ENCODE measurements at places on chromosomes 7 and 10.

DNA sequence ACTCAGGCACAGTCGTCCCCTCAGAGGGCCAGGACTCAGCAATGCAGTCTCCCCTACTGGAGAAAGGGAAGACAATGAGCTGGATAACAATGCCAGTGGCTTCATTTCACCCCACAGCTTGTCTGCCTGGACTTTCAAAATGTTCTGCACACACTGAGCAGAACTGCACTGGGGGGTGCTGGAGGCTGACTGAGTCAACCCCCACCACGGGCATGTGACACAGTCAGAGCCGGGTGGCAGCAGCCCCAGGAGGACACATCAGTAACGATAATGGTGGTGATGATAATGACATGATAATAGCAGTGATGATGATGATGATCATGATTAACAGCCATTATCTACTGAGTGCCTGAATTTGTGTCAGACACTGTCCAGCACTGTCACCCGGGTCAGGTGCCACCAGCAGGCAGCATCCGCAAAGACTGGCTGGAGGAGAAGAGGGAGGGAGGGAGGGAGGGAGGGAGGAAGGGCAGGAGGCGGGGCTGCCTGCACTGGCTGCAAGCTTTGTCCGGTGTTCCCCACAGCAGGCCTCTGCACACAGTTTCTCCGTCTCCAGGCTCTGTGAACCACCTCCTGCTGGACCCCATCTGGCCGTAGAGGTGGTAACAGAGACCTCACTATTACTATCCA is 67.4 kb downstream of the PLXNA4 start:
- no peak for DNase-seq

GRCh38 chr7:49775065-49775948 is 1.9 kb downstream of the VWC2 start:
- peak; percentile 73 for DNase-seq

DNA sequence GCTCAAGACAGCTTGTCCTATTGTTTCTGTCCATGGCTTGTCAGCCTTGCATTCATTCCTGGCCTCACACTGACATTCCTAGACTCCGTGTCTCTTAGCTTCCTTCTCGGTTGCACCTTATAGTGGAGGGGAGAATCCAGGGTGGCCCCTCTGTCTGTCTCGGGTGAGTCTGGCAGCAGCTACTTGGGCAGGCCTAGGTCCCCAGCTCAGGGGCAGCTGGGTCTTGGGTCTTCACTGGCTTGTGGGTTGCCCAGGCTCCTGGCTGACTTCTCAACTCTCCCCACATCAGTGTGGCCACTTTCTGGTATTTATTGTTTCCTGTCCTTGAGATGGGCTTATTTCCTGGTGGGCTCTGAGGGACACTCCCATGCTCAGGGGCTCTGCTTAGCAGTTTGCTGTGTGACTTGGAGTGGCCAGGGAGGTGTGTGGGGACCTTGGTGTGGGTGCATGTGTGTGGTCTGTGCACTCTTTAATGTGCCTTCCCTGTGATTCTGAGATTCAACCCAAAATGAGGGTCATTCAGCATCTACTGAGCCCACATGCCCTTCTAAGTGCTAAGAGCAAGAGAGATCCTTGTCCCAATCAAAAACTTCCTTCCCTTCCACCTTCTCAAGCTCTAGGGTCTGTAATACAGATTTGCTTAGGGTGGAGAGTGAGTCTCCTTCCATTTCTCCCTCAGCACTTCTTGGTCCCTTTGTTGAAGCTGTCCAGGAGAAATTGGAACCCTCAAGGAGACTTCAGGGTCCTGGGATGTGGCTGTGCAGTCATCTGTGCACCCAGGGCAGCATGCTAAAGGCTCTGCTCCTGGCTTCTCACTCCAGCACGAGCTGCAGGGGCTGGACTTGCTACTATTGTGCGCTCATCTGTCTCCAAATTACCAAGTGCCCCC is 20.1 kb downstream of the UPP1 start:
- DNase-seq: peak; percentile 57

DNA sequence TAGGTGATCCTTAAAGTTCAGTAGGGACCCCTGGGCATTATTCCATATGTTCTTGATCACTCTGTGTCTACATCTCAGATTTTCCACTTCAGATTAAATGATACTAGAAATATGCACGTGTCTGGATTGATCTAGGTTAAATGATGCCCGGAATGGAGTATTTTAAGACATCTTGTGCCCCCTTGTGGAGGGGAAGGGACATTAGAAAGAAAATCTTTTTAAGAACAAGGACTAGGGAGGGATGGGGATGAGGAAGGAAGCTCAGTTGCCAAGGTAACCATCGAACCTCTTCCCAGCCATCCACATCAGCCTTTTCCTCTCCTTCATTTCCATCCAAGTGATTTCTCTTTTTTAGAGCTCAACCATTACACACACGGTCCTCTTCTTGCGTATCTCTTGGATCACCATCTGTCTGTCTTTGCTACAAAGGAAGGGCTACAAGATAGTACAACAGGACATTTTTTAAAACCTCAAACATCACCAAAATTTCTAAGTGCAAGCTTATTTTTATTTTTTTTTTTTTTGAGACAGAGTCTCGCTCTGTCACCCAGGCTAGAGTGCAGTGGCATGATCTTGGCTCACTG is 40.5 kb downstream of the PRSS2 start:
- DNase-seq: no peak

- no peak for DNase-seq
These were observed 103.9 kb downstream of the IDE start for GRCh38 chr10:92470026-92470425.

GRCh38 chr7:47507522-47507921 is 74.4 kb downstream of the TNS3 start:
- peak; percentile 74 for DNase-seq

DNA sequence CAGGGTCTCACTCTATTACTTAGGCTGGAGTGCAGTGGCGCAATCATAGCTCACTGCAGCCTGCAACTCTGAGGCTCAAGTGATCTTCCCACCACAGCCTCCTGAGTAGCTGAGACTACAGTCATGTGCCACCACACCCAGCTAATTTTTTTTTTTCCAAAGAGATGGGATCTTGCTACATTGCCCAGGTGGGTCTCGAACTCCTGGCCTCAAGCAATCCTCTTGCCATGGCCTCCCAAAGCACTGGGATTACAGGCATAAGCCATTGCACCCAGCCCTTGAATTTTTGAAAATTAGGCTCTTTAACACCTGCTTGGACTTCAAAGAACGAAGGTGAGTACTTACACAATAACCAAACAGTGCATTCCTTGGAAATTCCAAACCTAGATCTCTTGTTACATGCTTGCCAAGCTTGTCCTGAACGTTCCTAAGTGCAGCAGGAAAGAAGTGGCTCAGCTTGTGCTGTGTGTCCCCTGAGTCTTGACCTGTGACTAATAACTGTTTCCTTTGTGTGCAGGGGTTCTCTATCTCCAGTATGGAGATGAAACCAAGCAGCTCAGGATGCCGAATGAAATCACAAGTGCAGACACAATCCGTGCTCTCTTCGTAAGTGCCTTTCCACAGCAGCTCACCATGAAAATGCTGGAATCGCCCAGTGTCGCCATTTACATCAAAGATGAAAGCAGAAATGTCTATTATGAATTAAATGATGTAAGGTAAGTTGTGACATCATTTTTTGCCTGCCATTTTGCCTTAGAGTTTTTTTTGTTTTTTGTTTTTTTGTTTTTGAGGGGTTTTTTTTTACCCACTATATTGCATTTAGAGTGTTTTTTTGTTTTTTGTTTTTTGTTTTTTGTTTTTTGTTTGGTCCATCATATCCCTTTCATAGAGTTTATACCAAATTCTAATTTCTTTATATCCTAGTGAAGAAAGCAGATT is 223.8 kb downstream of the KIAA1217 start:
- peak; percentile 6 for DNase-seq

- DNase-seq: no peak
These were observed 32.6 kb upstream of the MXI1 start for GRCh38 chr10:110174816-110175215.

DNA sequence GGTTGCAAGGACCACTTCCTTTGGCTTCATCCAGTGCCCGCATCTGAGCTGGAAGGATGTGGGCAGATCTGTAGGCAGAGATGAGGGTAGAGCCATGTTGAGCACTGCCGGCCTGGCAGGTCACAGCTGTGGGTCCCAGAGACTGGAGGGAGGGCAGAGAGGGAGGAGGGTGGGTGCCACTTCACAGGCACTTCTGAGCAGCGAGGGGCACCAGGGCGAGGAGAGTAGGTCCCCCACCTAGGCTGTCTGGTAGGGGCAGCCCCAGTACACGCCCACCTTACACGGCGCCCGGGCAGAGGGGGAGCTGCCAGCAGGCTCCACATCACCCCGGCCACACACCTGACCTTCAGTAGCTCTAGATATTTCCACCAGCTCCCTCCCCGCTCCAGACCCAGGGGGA is 473.0 kb upstream of the FOXK1 start:
- peak; percentile 67 for DNase-seq

GRCh38 chr10:43906490-43906889 is 257.8 kb upstream of the ZNF32 start:
- DNase-seq: no peak

DNA sequence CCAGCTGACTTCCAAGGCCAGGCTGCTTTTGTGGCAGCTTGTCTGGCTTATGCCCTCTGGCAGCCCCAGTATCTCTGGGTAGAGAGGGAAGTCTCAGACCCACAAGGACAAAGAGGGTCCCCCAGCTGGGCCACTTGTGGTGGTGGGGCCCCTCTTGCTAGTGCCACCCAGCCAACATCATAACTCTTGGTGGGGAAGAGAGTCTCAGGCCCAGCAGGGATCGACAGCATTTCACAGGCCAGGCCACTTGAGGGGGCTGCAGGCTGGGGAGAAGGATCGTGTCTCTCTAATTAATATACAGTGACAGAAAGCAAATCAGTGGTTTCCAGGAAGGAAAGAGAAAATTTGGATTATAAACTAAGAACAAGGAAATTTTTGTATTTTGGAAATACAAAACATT is 76.0 kb downstream of the TYW1B start:
- peak; percentile 71 for DNase-seq

- no peak for DNase-seq
These were observed 21.7 kb upstream of the PCGF5 start for GRCh38 chr10:91198781-91199180.

DNA sequence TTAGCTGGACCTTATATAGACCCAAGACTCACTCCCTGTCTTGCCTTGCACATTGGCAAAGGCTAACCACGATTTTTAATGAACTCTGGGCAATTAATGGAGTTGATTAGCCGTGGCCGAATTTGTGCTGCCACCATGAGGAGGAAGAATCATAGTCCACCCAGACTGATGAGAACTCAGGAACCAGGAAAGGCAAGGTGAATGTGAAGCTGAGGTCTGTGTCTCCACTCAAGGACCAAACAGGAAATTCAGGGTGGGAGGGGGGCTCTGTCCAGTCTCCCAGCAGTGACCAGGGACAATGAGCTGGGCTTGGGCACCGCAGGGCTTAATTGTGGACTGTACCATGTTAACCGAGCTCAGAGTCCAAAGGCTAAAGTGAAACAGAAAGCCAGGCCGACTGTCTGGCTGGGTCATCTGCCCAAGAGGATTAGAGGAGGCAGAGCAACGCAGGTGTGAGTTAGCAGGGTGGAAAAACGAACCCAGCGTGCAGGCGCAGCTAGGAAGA is 127.0 kb upstream of the JCAD start:
- DNase-seq: peak; percentile 82

DNA sequence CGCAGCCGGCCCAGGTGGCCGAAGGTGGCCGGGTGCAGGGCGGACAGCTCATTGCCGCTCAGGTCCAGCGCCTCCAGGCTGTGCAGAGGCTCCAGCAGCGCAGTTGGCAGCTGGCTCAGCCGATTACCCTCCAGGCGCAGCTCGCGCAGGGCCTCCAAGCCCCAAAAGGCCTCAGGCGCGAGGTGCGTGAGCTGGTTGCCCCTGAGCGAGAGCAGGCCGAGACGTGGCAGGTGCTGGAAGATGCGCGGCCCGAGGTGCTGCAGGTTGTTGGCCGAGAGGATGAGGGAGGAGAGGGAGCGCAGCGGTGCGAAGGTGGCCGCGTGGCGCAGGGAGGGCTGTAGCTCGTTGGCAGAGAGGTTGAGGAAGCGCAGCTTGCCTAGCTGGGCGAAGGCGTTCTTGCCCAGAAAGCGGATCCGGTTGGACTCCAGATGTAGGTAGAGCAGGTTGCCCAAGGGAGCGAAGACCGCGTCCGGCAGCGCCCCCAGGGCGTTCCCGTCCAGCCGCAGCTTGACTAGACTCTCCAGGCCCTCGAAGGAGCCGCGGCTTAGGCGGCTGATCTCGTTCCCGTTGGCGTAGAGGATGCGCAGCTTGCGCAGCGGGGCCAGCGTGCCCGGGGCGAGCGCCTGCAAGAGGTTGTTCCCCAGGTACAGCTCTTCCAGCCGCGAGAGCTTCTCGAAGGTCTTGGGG is 923 bp downstream of the TRIL start:
- no peak for DNase-seq

DNA sequence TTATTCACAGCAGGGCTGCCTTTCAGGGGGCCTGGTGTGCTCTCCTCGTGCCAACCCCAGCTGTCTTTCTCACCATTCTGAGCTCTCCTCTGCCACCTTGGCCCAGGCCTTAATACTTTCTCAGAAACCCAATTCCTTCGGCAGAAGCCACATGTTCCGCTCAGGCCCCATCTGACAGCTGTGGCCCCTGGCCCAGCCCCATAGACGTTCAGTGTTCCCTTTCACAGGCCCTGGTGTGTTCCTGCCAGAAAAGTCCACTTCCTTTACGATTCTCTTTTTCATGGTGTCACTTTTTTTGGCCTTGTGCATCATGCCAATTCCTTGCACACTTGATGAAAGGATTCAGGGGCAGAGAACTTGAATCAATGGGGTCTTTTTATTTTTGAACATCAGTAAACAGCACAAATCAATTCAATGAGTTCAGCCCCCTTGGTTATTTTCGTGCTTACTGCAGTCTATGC is 15.9 kb upstream of the GPNMB start:
- no peak for DNase-seq

- peak; percentile 74 for DNase-seq
These were observed 4.8 kb downstream of the AKAP9 start for GRCh38 chr7:91945476-91945875.

DNA sequence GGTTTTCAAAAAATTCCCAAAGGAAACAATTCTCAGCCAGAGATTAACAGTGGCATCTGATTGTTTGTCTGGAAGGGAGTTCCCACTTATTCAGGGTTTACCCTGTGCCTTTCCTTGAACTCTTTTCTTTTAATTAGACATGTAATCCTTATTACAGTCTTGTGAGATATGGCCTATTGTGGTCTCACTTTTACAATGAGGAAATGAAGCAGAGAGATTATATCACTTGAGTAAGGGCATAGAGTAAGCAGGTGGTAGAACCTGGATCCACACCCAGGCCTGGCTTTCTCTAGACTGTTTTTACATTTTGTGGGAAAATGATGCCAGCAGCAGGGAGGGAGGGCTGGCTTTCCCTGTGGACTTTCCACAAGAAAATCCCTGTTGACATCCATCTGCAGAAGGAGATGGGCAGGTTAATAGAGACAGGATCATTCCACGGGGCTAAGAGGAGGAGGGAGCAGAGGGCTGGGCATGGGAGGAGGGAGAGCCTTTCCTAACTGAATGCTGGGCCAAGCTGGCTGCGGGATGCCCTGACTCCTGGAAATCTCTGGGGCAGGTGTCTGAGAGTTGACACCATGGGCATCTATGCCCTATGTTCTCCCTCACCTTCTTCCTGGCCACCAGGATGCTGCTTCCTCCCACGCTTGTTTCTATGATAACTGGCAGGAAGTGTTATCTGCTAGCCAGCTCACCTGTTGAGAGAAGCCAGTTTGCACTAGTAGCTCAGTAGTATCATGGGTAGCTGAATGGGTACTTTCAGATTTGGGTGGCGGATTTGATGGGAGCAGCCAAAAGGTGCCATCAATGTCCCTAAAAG is 28.7 kb upstream of the ARHGAP22 start:
- DNase-seq: no peak
